Naive thymus-derived CD8-positive, alpha-beta T cell (primary cell): ENCODE measurements at places on chromosomes 2 and 18. TPM values are rescaled to one million over a fixed set of nuclear protein-coding genes. Genes with fewer than 3 reads are reported as not detected.

The ANKRD53 gene
- total RNA-seq = 1.3 TPM

DNA sequence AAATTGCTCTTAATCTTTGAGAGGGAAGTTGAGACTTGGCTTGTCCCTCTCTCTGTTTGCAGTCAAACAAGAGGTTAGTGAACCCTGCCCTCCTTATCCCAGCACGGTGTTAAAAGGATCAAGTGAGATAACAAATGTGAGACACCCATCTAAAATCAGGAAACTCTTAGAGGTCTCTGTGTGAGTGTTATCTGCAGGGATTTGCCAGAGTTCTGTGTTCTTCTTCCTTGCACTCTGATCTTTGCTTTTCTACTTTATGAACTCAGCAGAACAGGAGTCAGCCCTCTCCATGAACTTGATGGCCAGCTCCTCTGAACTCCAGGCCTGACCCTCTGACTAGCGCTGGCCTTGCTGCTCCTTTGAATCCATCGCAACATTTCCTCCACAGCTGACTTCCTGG lies 123.8 kb downstream of the NCKAP5 start:
- DNase-seq = no peak

The SPP2 gene
- total RNA-seq = not detected

The ANKRD62 gene
- total RNA-seq = not detected

GRCh38 chr18:73944715-73945114 lies 202.9 kb downstream of the FBXO15 start:
- DNase-seq = no peak

The ITGA4 gene
- 206 TPM for total RNA-seq
